CD4-positive, alpha-beta T cell treated with Interleukin-17A for 1 hour (primary cell): ENCODE measurements at places on chromosomes 16 and 17.

DNA sequence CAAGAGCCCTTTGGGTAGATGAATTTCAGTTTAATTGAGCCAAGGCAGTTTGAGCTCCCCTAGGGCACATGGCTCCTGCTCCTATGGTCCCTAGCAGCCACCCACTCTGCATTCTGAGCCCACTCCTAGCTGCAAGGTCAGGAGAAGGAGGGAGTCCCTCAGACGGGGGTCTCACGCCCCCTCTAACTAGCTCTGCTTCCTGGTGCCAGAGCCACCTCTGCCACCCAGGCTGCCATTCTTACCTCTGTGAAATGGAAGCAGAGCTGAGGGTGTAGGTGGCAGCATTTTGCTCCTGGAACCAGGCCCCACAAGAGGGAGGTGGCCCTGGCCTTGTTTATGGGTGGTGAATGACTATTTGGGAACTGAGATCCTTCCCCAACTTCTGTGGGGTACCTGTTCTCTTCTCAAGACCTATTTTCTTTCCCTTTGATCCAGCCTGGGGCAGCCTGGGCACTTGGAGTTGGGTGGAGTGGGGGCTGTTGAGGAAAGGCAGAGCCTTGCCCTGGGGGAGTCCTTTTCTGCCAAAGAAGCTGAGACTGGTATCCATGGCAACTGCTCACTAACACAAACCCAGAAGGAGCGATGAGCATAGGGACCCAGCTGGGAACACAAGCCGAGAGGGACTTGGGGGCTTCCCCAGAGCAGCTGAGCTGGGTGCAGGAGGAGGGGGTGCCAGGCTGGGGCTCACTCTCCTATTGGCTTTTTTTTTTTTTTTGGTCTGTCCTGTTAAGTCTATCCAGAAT is 4.8 kb downstream of the SPNS2 start:
- DNase-seq, result no peak

- DNase-seq, result no peak
Observed at GRCh38 chr16:29232811-29233704, 173.5 kb downstream of the NPIPB11 start.

DNA sequence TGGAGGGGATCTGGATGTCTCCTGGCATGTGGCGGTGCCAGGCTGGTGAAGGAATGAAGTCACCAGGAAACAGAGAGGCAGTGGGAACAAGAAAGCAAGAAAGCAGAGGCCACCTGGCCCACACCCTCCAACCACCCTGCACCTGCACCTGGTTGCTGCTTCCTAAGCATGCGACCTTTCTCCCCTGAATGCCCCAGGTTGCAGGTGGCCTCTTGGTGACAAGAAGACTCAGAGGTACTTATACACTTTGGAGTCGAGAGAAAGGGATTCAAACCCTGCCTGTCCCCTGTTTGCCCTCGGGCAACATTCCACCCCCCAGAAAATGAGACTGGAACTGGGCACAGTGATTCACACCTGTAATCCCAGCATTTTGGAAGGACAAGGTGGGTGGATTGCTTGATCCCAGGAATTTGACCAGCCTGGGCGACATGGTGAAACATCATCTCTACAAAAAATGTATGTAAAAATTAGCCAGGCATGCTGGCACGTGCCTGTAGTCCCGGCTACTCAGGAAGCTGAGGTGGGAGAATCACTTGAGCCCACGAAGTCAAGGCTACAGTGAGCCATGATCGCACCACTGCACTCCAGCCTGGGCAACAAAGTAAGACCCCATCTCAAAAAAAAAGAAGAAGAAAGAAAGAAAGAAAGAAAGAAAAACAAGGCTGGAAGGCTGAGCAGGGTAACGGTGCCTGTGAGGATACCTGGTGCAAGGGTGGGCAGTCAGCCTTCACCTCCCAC is 34.6 kb upstream of the TNRC6C start:
- DNase-seq, result no peak

GRCh38 chr16:11563493-11564040 is 23.2 kb downstream of the LITAF start:
- DNase-seq, result no peak

DNA sequence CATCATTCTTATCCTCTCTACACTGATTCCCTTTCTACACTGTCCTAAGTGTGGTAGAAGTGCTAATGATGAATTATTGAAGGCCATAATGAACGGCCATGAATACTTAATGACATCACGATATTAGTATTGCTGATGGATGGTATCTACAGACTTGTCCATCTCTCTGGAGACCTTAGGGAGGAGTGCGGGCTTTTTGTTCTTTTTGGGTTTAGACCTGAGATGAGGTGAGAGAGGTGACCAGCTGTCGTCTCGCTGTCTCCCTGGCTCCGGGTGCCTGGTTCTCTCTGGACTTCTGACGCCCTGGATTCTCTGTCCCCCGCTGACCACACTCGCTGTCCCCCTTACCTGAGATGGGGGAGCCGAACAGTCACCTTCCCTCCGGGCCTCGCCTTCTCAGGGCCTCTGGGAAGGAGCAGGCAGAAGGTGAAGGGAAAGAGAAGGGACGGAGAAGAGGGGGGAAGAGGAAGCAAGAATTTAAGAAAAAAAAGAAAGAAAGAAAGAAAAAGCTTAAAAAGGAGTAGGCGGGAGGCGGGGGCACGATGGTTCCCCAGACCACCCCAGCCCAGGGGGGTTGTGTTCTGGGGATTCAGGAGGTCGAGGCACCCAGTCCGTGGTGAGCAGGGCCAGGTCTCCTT is 17.1 kb downstream of the SGCA start:
- no peak for DNase-seq

- no peak for DNase-seq
Observed at GRCh38 chr17:68399638-68400403, 57.5 kb downstream of the WIPI1 start.

DNA sequence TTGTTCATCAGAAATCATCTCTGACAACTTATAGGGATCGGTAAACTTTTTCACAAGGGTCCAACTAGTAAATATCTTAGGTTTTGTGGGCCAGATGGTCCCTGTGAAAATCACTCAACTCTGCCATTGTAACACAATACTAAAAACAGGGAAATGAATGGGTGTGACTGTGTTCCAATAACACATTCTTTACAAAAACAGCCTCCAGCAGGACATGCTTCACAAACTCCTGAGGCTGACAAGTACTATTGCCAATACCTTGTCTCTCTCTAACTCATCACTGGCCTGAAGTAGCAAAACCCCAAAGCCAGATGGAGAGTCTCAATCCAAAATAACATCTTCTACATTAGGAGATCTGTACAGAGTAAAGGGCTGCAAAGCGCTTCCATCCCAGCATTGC is 312.3 kb downstream of the TOX3 start:
- DNase-seq, result no peak

GRCh38 chr17:29699283-29699682 is 76.6 kb upstream of the CORO6 start:
- DNase-seq, result no peak

- DNase-seq, result no peak
Observed at GRCh38 chr16:90046122-90046970, 27.1 kb upstream of the DBNDD1 start.

GRCh38 chr17:36459045-36459444 is 27.4 kb upstream of the ZNHIT3 start:
- no peak for DNase-seq

DNA sequence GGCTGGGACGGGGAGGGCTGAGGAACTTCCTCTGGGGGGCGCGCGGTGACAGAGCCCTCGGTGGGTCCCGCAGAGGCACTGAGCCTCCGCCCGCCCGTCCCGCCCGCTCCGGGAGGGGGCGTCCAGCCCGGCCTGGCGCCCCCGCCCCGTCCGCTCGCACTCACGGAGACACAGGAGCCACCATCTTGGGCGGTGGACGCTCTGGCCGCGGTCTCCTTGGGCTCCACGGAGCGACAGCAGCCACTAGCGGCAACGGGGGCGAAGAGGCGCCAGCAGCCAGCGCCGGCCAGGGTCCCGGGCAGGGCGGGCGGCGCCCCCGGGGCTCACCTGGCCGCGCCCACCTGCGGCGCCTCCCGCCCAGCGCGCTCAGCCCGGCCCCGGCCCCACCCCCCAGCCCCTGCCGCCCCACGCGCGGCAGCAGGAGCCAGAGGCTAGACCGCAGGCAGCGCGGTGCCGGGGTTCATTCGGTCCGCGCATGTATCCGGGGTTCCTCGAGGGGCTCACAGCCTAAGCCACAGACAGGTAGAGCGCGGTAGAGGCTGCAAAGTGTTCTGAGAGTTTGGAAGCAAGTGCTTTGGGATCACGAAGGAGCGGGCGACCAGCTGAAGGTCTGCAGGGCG is at the start of gene C17orf113:
Gene C17orf113, minus strand, starts transcription at position 209 of the 620 bp plus-strand sequence. CDS start 7,225 bp downstream, outside the sequence.
- DNase-seq, result peak; percentile 49

GRCh38 chr17:13973960-13974651 is 95.2 kb upstream of the COX10 start:
- no peak for DNase-seq

DNA sequence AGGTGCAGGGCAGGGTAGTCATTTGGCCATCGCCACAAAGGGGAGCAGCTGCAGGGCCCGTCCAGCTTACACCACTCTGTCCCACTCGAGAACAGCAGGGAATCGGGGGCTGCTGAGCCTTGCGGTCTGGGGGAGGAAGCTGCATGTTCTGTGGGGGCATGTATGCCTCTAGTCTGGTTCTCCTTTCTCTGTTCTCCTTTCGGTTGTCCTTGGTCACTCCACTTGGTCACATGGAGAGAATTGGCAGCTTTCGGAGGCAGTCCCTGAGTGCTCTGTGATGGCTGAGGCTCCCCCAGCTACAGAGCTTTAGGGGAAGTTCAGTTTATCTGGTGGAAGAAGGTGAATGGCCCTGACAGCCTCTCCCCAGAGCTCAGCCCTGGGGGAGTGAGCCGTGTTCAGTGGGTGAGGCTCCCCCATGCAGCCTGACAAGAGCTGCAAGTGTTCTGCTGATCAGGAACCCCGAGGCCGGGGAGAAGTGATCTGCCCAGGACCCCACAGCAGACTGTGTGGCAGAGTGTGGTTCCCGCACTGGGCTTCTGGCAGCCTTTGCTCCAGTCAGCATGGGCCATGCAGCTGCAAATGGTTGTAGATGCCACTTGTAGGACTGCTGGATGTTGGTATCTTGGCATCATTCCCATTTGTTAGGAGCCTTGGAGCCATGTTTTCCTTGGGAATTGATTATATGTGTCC is 22.3 kb upstream of the SMPD3 start:
- DNase-seq, result peak; percentile 32

DNA sequence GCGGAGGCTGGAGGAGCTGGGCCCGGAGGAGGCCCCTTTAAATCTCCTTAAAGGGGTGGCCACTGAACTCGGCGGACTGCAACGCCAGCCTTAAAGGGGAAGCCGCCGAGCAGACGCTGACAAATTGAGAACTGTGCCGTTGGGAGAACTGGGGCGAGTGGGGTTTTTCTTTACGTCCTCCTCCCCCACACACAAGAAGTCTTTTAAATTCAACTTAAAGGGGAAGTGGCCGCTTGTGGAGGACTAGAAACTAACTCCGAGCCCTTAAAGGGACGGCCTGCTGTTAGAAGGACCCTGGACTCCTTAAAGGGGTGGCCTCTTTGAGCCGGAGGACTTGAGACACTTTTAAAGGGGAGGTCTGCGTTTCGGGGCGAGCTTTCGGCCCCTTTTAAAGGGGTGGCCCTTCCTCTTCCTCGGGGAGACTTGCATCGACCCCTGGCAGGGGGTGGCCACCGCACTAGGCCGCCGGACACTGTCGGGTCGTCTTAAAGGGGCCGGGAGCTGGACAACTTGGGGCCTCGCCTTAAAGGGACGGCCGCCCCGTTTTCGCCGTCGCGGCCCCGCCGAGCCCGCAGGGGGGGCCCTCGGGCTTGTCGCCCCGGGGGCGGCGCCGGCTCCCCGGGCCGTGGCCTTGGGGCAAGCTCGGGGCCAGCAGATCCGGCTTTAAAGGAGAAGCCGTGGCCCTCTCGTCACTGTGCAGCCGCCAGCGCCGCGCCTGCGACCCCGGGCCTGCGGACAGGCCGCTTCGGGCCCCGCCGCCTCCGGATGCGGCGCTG is 688 bp downstream of the FBRS start:
- DNase-seq, result peak; percentile 97

DNA sequence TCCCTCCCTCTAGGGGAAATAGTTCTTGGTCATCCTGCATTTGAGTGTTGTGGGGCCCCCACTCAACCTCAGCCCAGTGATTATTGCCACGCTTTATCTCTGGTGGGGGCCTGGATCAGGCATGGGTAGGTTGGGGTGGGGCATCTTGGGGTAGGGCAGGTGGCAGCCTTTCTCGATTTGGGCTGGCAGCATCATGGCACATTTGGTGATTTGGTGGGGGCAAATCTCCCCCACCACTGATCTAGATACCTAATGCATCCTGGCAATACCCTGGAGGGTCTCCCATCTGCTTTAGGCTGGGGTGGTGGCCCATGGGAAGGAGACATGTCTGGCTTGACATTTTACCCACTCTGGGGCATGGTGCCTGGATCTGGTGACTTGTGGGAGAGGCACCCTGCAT is 40.2 kb downstream of the NLRP1 start:
- DNase-seq, result no peak
